ENCODE measurements at places on chromosomes 3 and 15.

DNA sequence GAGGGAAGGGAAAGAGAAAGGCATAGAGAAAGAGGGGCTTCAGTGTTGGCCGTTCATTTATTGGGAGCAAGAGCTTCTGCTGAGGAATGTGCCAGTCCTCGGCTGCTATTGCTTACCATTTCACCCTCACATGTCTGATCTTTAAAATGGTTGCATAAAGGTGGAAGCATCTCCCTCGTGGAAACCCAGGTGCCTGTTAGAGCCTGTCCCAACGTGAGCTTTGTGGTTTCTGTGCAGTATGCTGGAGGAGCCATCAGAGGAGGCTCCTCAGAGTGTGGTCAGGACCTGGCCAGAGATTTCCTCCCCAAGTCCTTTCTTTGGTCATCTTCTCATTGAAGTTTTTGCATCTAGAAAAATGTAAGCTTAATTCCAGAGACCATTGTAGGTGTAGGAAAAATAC, 34.4 kb downstream of the PSMD6 start:
- DNase-seq: no peak

DNA sequence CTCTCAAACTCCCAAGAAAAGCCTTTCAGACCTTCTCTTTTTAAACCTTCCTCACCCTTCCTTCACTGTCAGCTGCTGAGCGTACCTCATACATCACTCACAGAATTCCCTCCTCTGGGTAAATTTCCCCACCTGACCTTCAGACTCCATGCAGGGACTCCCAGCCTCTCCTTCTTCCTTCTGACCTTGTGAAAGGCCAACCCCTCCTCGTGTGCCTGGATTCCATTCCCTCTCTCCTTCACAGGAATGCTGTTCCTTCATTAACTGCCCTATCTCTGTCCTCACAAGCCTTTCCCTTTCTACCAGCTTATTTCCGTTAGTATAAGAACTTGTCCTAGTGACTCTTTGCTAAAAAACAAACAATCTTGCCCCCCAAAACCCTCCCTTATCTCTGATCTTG, 69.7 kb upstream of the MME start:
- no peak for DNase-seq

DNA sequence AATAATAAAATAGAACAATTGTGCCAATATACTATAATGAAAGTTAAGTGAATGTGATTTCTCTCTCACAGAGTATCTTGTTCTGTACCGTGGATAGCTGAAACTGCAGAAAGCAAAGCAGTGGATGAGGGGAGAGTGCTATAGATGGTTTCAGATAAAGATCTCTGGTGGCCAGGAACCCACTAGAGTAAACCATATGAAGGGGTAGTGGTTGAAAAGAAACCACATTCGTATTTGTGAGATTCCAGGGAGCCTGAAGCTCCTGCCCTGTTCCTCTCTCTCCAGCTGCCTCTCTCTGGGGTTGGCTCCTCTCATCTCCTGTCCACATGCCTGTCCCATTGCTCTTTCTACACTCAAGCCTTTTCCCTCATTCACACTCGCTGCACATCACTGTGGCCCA, 8.9 kb downstream of the ABHD17C start:
- no peak for DNase-seq

- no peak for DNase-seq
Measured at GRCh38 chr3:23916152-23916885, 471 bp downstream of the NKIRAS1 start.

DNA sequence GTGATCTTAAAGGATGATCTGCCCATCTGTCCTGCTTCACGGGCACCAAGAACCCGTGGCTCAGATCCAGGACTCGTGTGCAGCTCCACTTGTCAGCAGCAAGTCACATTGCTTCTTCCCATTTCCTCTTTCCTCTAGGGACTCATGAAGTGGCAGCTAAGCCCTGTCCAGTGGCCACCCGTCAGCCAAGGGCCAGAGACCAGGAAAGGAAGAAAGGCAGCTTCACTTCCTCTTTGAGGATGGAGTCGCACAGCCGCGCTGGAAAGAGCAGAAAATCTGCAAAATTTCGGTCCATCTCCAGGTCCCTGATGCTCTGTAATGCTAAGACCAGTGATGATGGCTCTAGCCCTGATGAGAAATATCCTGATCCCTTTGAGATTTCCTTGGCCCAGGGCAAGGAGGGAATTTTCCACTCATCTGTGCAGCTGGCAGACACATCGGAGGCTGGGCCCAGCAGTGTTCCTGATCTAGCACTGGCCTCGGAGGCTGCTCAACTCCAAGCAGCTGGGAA, 28.5 kb downstream of the IL16 start:
- no peak for DNase-seq

GRCh38 chr3:98655666-98656065, 62.3 kb upstream of the CPOX start:
- no peak for DNase-seq

DNA sequence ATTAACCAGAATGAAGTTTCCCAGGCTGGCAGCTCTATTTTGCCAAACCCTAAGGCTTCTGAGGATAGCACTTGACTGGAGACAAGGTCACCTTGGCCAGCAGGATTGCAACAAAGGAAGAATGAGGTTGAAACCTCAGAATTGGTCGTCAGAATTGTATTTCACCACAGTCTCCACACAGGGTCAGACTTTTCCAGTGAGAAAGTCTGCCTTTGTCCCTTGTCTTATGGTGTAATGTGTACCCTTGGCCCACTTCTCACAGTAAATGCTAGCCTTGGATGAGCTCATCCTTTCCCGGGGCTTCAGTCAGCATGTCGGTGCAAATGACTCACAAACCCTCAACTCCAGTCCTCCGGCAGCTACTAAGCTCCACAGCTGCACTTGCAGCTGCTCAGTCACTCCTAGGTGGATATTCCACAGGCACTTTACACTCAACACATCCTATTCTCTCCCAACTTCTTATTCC, 19.7 kb downstream of the SSR3 start:
- no peak for DNase-seq

- no peak for DNase-seq
Measured at GRCh38 chr3:38472342-38472741, 18.7 kb downstream of the ACVR2B start.

DNA sequence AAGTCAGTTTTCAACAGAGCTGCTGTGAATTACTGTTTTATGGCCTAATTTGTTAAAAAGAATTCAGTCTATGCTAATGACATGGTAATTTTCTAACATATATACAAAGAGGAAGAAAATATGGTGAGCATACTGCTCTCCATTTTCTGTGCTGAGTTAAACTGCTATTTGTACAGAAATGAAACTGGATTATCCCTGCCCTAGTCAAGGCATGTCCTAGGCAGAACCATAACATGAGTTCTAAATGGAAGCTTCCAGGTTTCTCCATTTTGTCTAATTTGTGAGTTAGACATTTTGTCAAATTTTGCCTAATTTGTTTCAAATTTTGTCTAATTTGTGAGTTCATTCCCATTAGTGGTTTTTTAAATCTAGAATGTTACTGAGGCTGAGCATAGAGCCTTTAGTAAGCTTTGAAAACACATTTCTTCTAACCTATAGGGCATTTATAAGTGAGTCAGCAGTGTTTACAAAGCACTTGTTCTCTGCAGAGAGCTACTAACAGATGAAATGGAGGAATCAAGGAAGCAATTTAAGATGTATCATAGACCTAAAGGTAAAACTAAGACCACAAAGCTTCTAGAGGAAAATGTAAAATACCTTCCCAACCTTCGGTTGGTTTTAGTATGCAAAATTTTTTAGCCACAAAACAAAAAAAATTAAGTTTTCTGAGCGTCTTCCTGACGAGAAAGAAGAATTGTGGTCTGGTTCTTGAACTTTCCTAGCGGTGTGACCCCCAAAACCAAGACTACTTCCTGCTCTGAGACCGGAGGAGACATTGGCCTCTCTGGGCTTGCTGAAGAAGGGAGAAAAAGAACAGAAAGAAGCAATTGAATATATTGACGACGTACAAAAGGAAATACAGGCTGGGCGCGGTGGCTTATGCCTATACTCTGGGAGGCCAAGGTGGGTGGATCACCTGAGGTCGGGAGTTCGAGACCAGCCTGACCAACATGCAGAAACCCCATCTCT, 9.8 kb downstream of the P2RY14 start:
- peak; percentile 20 for DNase-seq

GRCh38 chr15:26867200-26868007, 542 bp downstream of the GABRA5 start:
- no peak for DNase-seq

DNA sequence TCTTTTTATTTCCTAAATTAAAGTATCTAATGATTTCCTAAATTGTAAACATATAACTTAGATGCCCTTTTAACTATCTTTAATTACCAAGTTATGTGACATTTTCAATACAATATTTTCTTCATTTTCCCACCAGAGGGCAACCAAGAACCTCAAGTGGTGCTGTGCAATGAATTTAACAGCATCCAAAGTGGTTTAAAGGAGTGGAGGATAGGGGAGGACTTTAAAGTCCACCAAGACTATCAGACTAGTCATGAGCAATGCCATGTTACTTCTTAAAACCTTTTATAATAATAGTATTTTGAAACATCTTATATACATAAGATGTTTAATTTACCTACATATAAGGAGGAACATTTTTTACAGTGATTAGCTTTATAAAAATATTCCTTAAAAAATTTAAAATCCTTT, 74.4 kb downstream of the DLG1 start:
- DNase-seq: no peak

- DNase-seq: no peak
Measured at GRCh38 chr3:62785384-62785783, 89.8 kb downstream of the CADPS start.

DNA sequence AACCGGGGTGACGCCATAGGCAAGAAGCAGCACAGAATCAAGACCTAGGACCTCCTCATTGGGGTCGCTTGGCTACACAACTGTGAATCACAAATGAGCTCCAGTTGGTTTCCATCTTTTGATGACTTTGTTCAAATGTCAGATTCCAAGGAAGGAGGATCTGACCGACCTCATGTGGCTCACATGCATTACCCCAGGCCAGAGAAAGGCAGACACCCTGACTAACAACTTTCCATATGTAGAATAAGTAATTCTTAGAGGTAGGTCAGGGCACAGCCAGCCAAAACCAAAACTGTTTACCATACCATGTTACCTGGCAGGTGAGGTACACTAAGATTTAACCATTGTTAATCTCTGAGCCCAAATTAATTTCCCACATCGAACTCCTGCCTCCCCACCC, 96.5 kb downstream of the CCNL1 start:
- DNase-seq: no peak

DNA sequence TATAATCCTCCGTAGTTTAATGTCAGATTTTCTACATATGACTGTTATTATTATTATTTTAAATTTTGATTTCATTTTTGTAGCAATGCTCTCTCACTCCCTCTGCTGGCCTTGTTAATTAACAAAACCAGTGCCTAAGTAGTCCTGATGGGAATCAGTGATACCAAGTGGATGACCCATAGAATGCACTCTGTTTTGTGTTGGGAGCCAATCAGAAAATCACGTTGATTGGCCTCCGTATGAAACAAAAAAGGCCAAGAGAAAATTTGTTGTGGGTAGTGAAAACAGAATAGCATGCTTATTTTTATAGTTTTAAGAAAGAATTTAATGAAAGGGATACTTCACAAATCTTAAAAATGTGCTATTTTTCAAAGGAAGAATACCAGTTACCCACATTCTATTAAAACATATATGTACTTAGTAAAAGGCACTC, 34.4 kb upstream of the MEIS2 start:
- DNase-seq: no peak

- no peak for DNase-seq
Measured at GRCh38 chr3:174891524-174892203, 32.5 kb downstream of the NAALADL2 start.

GRCh38 chr3:182740710-182741109, 52.6 kb upstream of the ATP11B start:
- no peak for DNase-seq

DNA sequence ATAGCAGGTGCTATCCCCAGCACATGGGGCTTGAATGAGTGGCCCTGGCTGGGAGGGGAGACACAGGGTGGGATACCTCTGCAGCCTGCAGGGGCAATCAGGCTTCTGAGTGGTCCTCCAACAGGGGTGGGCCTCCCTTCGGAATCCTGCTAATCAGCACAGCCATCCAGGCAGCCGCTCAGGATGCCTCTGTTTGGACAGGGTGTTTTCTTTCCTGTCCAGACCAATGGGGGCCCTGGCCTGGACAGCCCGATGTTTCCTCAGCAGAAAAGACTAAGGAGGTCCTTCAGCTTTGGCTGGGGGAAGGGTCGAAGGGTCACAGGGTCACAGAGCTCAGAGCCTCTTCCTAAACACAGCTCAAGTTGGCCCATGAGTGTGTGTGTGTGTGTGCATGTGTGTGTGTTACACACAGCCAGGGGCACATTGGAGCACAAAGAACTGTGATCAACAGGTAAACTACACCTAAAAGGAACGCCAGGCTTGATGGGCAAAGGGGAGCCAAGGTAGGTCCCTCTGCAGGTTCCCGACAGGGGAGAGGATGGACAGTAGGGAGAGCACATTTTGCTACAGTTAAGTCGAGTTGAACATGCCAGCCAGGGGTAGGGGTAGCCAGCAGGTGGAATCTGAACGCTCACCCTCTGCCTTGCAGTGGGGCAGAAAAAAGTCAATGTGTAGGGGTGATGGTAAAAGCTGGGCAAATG, 1.1 kb upstream of the HAPLN3 start:
- DNase-seq: no peak

- DNase-seq: no peak
Measured at GRCh38 chr15:73607843-73608242, 25.3 kb downstream of the NPTN start.

DNA sequence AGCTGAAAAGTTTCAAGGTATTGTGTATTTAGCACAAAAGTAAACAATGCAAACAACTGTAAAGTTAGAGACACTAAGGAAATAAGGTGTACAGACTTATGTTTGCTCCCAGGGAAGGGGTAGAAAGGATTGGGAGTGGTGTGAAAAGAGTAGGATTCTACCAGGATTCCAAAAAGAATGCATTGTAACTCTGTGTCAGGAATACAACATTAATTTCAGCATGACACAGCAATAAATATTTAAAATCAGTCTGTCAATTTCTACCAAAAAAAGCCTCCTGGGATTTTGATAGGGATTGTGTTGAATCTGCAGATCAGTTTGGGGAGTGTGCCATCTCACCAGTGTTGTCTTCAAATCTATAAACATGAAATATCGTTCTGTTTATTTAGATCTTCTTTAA, 73.4 kb downstream of the LRRC28 start:
- DNase-seq: no peak

DNA sequence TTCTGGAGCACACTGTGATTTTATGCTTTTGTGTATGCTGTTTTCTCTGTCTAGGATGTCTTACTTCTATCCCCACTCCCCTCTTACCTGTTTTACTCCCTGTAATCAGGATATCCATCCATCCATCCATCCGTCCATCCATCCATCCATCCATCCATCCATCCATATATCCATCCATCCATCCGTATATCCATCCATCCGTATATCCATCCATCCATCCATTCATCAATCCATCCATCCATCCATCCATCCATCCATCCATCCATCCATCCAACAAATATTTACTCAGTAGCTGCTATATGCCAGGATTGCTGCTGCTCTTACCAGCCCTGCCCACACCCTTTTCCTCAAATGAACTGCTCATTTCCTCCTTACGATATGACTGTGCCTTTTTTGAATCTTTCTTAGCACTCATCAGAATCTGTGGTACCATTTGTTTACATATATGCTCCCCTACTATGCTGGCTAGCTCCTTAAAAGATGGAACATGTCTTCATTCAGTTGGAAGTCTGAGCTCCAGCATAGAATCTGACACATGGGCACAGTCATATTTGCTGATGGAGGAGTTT, 35.2 kb downstream of the USP13 start:
- no peak for DNase-seq

- DNase-seq: no peak
Measured at GRCh38 chr3:6260551-6261191, 600.2 kb upstream of the GRM7 start.
